CD4-positive, alpha-beta memory T cell (primary cell): ENCODE measurements at places on chromosomes 3 and 15.

DNA sequence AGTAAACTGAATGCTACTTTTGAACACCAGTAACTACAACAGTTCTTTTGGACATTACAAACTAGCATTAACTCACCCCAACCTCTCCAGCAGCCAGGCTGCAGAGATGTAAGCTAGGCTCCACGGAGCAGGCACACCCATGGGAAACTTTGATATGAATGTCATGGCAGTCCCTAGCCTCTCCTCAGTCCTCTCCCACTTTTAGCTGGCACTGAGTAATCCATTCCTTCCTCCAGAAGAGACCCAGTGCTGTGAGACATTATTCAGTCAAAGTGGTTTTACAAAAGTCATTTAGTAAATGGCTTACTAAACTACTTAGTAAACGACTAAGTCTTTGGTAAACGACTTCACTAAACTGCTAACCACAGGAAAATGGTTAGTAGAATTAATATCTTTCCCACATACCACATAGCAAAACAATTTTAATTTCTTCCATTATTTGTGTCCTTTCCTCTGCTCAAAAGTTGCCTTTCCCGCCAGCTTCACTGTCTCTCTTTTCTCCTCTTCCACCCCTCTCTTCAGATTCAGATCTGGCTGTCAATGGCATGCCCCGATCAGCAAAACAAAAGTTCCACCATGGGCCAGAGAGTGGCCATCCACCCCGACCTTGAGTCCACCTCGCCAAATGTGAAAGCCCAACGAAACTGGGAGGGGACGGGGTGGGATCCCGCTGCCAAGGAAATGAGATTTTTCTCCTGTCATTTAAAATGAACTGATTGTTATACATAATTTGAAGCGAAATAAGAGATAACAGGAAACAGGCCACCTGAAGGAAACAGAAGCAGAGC, 67.5 kb upstream of the TJP1 start:
- no peak for DNase-seq

DNA sequence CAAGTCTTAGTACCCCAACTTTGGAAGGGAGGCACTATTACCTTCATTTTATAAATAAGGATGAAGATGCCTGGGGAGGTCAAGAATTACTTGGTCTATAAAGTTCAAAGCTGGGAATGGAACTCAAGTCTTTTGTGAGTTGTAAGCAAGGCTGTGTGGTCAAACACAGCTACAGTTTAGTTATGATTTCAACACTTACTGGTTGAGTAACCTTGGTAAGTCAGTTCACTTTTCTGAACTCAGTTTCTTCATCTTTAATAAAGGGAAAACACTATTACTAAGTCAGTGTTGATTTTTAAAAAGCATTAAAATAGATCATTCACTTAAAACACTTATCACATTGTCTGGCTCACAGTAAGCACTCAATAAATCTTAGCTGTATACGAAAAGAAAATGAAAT, 200.4 kb upstream of the ADAMTS9 start:
- DNase-seq, result no peak

DNA sequence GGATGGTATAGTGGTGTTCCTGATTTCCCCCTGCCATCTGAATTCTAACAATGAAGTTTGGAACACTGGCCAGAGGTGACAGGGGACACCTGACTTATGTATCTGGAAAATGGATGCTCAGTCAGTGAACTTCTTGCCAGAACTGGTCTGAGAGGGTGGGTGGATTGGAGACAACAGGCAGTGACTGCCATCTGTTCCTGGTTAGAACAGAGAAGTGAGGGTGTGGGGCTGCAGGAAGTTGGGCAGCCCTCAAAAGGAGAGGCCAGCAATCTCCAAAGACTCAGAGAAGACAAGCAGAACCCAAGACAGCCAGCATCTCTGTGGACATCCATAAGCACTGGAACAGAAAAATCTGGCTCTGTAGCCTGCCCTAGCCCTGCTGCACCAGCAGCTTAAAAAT, 50.5 kb downstream of the ANP32A start:
- no peak for DNase-seq

DNA sequence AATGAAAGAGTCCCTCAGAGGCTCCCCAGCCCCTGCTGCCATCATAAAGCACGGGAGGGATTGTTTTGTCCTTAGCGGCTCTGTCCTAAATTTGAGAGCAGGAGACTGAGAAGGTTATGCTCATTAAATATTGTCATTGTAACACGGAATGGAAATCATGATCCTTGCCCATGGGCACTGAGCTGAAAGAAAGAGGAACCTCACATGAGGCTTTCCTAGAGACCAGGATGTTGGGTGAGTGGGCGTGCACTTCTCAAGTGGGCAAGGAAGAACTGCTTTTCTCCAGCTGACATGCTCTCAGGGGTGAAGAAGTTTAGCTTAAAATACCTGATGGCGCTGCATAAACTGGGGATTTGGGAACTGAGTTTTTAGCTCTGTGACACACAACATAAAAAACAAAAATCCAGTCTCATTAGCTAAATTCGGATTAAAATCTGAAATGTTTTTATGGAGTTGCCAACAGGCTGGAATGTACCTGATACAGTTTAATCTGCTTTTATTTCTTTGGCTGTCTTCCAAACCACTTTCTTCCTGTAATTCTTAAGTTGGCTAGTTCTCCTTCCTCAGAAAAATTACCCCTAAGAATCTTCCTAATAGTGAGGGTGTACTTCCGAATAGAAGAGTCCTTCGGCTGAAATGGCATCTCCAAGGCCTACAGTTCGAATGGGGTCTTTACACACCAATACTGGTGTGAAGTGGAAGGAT, 31.7 kb downstream of the ADPGK start:
- no peak for DNase-seq

DNA sequence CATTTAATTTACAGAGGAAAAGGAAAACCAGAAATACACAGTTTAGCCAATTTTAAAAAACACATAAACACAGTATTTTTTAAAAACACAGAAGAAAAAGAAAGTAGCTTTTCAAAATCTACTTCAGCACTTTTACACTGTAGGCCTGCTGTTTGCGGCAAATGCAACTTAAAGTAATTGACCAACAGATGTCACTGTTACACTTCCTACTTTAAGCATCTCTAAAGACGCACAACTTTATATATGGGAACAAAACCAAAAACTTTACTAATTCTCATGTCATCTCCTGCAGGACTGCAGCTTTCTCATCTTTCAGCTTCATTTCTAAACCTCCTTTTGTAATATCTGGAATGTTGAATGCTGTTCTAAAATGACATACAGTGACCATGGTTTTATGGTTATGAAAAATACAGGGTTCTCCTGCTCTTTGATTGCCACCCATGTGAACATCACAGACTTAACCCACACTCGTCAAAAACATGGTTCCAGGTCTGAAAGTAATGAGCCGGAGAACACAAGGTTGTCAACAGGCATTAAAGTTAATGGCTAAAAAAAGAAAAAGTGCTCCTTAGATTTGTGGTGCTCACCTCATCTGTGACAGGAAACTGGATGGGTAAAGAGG, 107.9 kb downstream of the FMN1 start:
- DNase-seq, result peak; percentile 33

DNA sequence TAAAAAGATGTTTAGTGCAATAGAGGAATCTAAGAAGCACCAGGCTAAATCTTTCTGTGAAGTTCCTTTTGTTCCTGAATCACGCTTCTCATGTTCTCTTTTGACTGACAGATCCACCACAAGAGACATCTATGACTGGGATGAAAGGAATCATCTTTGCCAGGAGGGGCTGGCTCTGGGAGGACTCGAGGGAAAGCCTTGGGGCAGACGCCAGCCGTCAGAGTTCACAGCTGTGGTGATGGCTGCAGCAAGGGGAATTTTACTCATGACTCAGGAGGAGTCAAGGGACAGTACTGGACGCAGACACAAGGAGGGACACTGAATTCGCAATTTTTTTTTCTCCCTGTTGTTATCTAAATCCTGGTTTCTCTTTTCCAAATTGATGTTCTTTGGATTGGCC, 38.7 kb downstream of the C3orf38 start:
- DNase-seq, result no peak

- no peak for DNase-seq
Measured at GRCh38 chr3:146077181-146077580, 83.8 kb downstream of the PLOD2 start.

- DNase-seq, result no peak
Measured at GRCh38 chr3:159828542-159828943, 160.1 kb upstream of the IL12A start.

DNA sequence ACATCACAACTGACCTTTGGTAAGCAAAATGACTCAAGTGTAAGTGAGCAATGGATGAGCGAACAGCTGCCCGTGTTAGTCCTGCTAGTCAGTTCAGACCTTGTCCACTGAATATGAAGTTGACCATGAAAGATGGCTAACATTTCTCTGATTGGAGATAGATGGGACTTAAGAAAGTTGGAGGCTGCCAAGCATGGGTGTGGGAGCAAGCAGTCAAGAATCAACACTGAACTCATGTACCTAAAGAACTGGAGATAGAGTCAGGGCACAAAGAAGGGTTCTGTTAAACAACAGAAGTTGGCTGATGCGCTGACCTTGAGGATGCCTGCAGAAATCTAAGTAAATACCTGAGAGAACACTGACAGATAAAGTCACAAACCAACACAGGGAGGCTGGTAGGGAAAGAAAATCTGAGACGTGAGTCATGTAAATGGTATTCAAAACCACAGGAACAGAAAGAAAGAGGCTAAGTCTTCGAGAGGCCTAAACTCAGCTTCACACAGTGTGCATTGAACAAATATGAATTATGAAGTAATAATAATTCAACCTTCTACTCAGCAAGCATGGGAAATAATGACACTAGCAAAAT, 30.7 kb upstream of the ANPEP start:
- DNase-seq, result no peak

GRCh38 chr3:188962253-188963247, 209.2 kb upstream of the TPRG1 start:
- DNase-seq, result no peak

- no peak for DNase-seq
Measured at GRCh38 chr3:103601666-103602065, 1166.9 kb downstream of the ZPLD1 start.
